Erythroblast (primary cell): ENCODE measurements at places on chromosomes 7 and 10.
A peak's percentile ranks its signal among the peaks of the same experiment; 100 is the strongest.

- DNase-seq, result no peak
These were observed 194.7 kb downstream of the KCND2 start for GRCh38 chr7:120467676-120468075.

DNA sequence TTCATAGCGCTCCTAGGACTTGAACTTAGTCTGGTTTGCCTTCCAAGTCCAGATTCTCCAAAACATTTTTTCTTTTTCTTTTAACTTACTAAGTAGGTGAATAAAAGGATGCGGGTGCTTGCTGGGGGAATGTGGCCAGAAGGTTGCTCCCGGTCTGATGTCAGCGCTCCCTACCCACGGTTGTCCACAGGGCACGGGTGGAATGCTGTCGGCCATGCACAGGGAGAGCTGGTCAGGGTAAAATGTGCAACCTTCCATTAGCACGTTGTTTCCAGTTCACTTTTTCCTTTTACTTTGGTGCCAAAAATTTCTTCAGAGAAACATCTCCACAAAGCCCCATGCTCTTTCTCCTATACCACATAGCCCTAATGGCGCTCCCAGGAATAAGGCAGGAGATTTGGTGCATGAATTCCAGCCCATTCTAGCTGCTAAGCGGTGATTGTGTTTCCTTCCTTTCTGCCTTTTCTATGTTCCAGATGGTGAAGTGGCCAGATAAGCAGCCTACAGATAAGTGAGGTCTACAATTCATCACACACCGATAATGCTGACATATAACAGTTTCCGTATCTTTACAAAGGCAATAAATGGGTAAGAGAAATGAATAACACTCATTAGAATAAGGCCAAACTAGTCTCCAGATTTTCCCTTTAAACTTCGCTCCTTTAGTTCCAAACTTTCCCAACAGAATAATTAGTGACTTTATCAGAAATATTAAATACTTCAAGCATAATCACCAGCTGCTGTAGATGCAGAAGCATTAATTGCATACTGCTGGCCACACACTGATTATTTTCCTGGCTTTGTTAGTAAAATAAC is 138.3 kb upstream of the FGFR2 start:
- peak; percentile 12 for DNase-seq

DNA sequence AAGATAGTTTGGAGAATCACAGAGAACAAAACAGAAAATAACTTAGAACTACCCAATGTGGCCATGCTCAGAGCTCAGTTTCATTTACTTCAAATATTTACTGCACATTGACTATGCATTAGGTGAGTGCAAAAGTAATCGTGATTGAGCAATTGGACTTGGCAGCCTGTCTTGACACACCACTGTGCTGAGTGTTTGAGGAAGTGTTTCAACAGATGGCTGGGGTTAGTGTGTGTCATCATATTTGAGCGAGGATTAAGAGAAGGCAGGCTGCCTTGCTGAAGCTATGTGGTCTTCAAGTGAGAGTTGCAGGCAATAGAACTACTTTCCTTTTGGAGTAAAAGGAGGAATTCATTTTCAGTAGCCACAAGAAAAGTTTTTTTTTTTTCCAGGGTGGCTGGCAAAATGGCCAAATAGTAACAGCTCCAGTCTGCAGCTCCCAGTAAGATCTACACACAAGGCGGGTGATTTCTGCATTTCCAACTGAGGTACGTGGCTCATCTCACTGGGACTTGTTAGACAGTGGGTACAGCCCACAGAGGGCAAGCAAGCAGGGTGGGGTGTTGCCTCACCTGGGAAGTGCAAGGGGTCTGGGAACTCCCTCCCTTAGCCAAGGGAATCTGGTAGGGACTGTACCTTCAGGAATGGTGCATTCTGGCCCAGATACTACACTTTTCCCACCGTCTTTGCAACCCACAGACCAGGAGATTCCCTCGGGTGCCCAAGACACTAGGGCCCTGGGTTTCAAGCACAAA is 37.6 kb downstream of the AKR1C4 start:
- DNase-seq, result no peak

DNA sequence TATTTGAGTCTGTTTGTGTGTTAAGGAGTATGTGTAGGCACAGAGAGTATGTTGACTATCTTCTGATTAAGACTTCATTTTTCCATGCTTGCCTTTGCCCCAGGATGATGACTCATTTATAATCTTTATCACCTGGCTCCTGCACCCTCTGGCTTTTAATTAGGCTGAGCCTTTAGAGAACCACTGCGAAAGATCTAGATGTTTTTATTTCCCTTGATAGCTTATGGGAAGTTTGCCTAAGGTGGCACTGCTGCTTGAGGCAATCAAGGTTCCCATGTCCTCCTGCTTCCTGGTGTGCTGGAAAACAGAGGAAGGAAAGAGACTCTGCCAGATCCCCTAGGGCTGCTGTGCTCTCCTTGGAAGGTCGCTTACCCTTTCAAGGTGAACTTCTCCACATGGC is 114.6 kb downstream of the ARL4A start:
- DNase-seq, result peak; percentile 28

GRCh38 chr10:114779803-114780576 is 41.6 kb upstream of the FHIP2A start:
- no peak for DNase-seq
